ENCODE measurements at places on chromosomes 12 and 14.

DNA sequence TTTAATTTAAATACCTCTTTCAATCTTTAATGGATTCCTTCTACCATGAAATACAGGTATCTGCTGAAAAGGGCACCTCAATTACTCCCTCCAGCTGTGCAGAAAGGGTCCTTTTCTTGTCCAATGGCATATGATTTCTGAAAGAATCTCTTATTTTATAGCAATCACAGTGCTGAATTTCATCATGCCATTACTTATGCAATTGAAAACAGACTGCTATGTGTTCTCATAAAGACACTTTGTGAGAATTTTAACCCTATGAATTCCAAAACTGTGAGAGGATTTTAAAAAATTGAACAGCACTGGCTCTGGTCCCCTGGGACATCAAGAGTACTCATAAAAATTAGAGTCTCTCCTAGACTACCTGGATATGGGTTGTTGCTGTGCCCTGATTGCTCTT is 45.9 kb upstream of the CNOT2 start:
- DNase-seq = no peak

DNA sequence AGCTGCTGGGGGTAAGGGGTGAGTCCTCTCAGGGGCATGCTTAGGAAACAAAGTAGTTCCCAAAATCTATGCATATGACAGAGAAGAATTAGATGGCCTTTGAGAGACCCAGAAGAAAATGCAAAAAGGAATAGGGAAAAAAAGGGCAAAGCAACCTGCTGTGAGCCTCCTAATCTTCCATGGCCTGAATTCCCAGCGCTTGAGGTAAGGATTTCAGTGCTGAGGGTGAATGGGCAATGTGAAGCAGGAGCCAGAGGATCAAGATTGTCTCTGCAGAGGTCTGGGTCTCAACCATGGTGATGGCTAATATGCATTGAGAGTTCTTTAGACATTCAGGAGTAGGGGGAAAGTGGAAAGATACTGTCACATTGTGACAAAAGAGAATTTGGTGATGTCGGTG is 31.5 kb downstream of the GPR65 start:
- no peak for DNase-seq

DNA sequence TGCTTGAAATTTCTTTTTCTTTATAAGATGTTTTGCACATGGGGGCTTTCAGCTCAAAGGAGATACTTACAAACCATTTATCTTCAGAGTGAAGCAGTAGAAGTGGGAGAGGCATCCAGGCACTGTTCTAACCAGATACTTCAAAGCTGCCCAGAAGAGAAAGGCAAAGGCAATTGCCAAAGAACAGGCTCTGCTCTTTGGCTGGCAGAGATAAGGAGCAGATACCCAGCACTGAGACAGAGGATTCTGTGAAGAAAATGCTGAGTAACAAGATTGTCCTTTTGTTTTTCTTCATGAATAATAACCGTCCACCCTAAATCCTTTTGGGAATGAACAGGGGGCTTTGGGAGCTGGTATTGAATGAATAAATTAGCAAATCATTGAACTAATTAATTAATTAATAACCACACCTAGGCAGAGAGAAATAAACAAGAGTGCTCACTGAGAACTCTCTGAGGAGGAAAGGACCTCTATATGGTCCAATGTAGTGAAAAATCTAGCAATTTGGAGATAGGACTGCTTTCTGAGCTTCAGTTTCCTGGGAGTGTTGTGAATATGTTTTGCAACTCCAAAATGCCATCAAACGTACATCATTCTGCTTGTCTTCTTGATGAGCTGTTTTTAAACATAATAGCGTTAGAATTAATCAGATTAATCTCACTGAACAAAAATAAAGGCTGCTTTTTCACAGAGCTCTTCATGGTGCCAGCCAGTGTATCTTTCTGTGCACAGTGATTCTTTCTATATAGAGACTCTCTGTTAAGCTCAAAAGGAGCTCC is 192.8 kb upstream of the AMIGO2 start:
- DNase-seq = no peak

DNA sequence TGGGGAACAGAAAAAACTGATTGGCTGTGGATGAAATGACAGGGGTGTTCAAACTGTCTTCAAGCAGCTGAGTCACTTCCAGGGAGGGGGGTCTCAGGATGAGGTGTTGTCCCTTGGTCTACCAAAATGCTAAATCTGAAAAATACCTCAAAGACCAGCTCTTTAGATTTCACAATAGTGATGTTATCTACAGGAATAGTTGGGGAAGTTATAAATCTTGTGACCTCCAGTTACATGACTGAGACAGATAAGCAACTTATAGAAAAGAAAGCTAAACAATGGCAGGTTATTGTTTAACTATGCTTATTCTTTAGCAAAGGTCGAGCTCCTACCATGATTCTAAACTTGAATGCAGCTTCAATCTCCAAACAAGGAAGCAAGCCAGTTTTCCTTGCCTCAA is 125.4 kb downstream of the SYT10 start:
- DNase-seq = no peak

DNA sequence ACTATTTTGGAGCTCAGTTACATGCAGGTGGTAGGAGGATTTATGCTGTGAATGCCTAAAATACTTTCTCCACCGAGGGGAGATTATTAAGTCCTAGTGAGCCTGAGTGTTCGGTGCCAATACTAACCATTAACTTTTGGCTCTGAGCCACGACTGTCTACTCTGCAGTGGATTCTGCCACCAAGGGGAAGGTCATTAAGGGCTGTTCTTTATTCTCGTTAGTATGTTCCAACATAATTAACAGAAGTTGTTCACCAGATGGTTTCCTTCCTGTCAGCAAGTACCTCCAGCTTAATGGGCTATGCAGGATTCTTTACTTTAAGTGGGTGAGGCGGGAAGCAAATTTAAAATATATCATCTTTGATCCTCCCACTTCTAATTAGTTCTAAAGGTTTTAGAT is 326.3 kb downstream of the BMP4 start:
- no peak for DNase-seq

GRCh38 chr14:21309238-21309636 is 29.4 kb downstream of the RPGRIP1 start:
- peak; percentile 7 for DNase-seq

DNA sequence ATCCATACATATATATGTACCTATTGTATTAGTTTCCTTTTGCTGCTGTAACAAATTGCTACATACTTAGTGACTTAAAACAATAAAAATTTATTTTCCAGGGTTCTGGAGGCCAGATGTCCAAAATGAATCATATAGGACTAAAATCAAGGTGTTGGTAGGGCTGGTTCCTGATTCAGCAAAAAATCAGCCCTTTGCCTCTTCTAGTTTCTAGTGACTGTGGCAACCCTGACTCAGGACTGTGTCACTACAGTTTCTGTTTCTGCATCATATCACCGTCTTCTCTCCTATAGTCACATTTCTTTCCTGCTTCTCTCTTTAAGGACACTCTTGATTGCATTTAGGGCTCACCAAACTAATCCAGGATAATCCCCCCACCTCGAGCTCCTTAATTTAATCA is 386.3 kb upstream of the TBX3 start:
- DNase-seq = no peak

DNA sequence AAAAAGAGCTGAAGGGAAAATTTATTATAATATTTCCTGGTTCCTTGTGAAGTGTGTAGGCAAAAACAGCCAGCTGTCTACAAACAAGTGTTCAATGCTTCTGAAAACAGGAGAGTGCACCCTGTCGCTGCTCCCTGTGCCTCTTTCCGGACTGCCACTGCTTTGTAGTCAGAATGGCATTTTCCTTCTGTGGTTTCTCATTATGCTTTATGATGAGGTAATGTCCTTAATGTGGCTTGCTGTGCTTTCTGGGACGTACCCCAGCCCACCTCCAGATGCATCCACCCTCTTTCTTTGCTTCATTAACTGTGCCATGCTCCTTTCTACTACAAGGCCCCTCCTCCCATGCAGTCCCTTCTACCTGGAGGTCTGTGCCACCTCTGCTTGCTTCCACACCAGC is 148.1 kb downstream of the SYT1 start:
- DNase-seq = no peak

DNA sequence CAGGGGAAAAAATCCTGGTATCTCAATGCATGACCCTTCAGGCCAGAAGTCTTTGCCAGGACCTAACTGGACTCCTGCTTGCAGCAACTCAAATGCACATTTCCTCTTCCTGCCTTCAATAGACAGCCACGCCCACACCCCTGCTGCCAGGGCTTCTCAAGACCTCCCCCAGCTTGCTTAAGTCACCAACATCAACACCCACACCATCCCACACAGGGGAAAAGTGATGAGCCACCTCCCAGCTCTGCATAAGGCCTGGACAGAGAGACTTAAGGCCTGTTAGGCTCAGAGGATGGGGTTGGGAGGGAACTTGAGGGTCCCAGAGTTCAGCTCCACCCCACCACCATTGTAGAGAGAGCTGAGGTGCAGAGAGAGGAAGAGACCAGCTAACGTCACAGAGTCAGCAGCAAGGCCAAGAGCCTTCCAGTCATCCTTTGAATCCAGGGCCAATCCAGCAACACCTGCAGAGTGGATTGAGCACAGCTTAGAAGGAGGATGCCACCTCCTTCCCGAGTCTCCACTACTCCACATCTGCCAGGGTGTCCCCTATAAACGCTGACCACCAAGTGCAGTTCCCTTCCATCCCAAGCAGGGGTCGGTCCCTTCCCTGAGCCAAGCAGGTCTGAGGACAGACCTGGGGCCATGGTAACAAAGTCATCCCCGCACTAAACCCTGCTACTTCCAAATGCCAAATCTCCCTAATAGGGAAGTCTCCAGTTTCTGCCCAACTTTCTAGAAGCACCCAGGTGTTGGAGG is 50.0 kb downstream of the KDM2B start:
- peak; percentile 68 for DNase-seq

DNA sequence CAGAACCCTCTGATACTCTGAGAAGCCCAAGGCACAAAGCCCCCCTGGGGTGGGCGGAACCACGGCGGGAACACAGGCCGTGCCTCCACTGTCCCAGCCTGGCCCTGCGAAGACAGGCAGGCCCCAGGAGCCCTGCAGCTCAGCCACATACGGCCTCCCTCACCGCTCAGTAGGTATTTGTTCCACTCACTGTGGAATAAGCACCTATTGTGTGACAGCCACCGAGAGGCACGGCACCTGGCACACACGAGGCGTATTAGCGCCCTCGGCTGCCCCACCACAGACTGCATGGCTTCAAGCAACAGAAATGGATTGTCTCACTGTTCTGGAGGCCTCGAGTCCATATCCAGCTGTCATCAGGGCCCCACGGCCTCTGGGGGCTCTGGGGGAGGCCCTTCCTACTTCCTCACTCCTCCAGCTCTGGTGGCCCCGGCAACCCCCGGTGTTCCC is 66.3 kb downstream of the NCOR2 start:
- DNase-seq = no peak

GRCh38 chr12:94401326-94401725 is 58.3 kb downstream of the CEP83 start:
- no peak for DNase-seq

GRCh38 chr12:23662966-23663365 is 286.5 kb downstream of the SOX5 start:
- no peak for DNase-seq

- DNase-seq = no peak
Observed at GRCh38 chr14:105471297-105471821, 3.3 kb upstream of the CRIP2 start.

DNA sequence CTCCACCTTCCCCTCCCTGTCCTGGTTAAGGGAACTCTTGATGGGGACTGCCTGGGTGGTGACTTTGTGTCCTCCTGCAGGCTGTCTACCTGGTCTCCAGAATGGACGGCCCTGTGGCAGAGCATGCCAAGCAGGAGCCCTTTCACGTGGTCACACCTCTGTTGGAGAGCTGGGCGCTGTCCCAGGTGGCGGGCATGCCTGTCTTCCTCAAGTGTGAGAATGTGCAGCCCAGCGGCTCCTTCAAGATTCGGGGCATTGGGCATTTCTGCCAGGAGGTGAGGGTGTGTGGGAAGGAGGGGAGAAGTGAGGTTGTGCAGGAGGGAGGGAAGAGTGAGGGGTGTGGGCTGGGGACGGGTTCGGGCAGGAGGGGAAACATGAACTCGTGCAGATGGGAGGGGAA is 5.7 kb downstream of the SDSL start:
- no peak for DNase-seq

DNA sequence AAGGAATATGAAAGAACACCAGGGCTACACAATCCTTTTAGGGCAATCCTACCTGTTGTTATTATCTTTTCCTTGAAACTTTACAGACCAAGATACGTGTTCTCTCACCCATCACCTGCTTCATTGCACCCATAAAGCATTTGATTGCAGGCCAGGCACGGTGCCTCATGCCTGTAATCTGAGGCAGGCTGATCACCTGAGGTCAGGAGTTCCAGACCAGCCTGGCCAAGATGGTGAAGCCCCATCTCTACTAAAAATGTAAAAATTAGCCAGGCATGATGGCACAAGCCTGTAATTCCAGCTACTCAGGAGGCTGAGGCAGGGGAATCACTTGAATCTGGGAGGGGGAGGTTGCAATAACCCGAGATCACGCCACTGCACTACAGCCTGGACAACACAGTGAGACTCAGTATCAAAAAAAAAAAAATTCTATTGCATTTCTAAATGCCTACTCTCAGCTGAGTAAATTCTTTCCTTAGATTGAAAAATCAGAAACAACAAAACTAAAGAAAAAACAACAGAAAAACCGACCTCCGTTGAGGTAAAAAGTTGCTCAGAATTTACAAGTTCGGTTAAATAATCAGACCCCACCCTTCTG is 183.7 kb upstream of the TMEM132C start:
- DNase-seq = no peak

DNA sequence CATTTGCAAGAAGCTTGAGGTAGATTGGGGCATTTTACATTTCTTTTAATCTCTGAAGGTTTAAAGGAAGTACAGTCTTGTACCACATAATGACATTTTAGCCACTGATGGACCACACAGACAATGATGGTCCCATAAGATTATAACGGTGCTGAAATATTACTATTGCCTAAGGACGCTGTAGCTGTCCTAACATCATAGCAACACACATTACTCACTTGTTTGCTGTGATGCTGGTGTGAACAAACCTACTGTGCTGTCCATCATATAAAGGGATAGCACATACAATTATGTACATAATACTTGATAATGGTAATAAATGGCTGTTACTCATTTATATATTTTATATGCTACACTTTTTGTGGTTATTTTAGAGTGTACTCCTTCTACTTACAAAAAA is 127.1 kb upstream of the CPNE8 start:
- no peak for DNase-seq

GRCh38 chr12:99957866-99958466 is 26.8 kb downstream of the ANKS1B start:
- no peak for DNase-seq

GRCh38 chr14:51806026-51807023 is 54.1 kb upstream of the GNG2 start:
- DNase-seq = no peak

GRCh38 chr12:118059341-118060191 is 1.4 kb downstream of the WSB2 start:
- DNase-seq = no peak

GRCh38 chr12:114711689-114712152 is 27.7 kb upstream of the TBX3 start:
- no peak for DNase-seq

- no peak for DNase-seq
Observed at GRCh38 chr12:122868471-122869177, 27.3 kb downstream of the VPS37B start.

GRCh38 chr12:58211211-58211610 is 269.8 kb downstream of the ATP23 start:
- no peak for DNase-seq

- no peak for DNase-seq
Observed at GRCh38 chr12:126247936-126248335, 1182.7 kb downstream of the AACS start.

GRCh38 chr12:18074001-18074400 is 16.0 kb downstream of the RERGL start:
- no peak for DNase-seq
